ENCODE measurements at places on chromosomes 1 and 21.

- no peak for DNase-seq
These were observed 85.5 kb downstream of the DDAH1 start for GRCh38 chr1:85379203-85380136.

GRCh38 chr1:235060607-235061470 is 67.8 kb downstream of the TOMM20 start:
- no peak for DNase-seq

- DNase-seq = no peak
These were observed 1256.9 kb downstream of the BRINP3 start for GRCh38 chr1:189220750-189221149.

GRCh38 chr1:183142171-183142570 is 43.9 kb upstream of the LAMC2 start:
- DNase-seq = no peak

DNA sequence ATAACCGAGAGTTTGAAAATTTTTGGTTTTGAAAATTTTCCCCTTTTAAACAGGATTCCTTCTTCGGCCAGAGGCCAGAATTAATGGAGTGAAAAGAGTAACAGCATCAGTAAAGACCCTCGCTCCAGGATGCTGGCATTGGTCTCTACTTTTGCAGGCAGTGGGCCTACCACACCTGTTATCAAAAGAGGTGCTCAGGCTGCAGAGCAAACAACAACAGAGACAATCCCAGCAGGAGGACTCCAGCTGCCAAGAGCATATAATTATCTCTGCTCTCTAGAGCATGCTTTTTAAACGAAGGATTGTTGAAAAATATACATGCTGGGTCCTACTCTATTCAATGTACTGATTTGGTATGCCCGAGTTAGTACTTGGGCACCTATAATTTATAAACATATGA is 1048.5 kb downstream of the PLA2G4A start:
- no peak for DNase-seq

Data from stimulated activated CD8-positive, alpha-beta memory T cell treated with anti-CD3 and anti-CD28 coated beads, Interleukin-12 subunit alpha, Interleukin-12 subunit beta, amount 100 ng/mL, for 4 hours (primary cell).